ENCODE measurements at places on chromosomes 2 and 18. TPM values are rescaled to one million over a fixed set of nuclear protein-coding genes. Genes with fewer than 3 reads are reported as not detected.

The KIAA2012 gene
- not detected for total RNA-seq

The CFAP53 gene
- not detected for total RNA-seq

The DNAH7 gene
- 2.5 TPM for total RNA-seq

The PPP4R1 gene
- 118 TPM for total RNA-seq

The OTOS gene
- total RNA-seq: not detected

The ZNF236 gene
- 57.8 TPM for total RNA-seq

The DAPL1 gene
- not detected for total RNA-seq

The DYNAP gene
- total RNA-seq: not detected

The LYG2 gene
- not detected for total RNA-seq

The ZNF532 gene
- total RNA-seq: 3.9 TPM

The SP5 gene
- not detected for total RNA-seq

The ALPI gene
- total RNA-seq: 390 TPM

The RGPD3 gene
- total RNA-seq: not detected

The DCTN1 gene
- total RNA-seq: 191 TPM

The CPLX4 gene
- total RNA-seq: not detected

The C2orf80 gene
- total RNA-seq: not detected

The SERPINB11 gene
- not detected for total RNA-seq
